ENCODE measurements at places on chromosomes 5 and 9.

- no peak for DNase-seq
These were observed 5.2 kb upstream of the AGPAT2 start for GRCh38 chr9:136692185-136693134.

GRCh38 chr9:1077616-1078015 lies 27.5 kb downstream of the DMRT2 start:
- no peak for DNase-seq

DNA sequence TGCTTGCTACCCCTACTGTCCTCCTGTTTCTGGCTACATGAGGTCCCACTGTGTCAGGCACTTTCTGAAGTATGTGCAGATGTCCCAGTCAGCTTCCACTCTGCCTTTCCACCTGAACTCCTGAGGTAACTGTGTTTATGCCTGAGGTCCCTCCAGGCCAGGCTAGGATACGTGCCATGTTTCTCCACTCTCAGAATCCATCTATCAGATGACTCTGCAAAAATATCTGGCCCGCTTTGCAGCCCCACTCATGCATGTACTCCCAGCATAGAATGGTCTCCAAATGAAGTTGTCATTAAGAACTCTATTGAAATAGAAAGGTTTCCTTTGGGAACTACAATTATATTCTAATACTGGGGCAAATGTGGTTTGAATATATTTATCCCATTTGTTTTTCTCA lies 231.9 kb upstream of the RASEF start:
- DNase-seq = no peak

- no peak for DNase-seq
These were observed 118.9 kb upstream of the ELL2 start for GRCh38 chr5:96080557-96080956.

DNA sequence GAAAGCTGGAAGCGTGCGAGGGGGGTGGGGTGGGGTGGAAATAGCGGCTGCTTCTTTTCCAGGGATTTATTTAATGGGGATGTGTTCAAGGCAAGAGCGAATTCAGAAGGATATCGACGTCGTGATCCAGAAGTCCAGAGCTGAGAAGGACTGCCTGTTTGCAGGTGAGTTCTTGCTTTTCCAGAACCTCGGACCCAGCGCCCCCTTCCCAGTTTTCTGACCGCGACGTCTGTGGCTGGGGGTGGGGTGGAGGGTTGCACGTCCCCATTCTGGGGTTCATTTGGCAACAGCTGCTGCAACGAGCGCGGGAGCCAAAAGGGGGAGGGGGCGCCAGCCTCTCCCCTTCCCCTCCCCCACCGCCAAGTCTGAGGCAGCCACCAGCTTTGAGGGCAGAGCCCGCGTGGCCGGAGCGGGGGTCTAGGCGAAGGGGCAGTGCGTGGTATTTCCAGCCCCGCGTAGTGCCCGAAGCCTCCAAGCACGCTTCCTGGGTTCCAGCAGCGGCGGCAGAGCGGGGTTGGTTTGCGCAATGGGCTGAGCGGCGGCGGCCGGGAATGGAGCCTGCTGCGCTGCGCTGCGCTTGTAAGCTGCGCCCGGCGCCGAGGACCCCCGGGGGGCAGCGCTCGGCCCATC lies 701 bp downstream of the PARP8 start:
- peak; percentile 38 for DNase-seq

- peak; percentile 54 for DNase-seq
These were observed 17.0 kb upstream of the CYFIP2 start for GRCh38 chr5:157248821-157249470.
